ENCODE measurements at places on chromosomes 16 and 17.

DNA sequence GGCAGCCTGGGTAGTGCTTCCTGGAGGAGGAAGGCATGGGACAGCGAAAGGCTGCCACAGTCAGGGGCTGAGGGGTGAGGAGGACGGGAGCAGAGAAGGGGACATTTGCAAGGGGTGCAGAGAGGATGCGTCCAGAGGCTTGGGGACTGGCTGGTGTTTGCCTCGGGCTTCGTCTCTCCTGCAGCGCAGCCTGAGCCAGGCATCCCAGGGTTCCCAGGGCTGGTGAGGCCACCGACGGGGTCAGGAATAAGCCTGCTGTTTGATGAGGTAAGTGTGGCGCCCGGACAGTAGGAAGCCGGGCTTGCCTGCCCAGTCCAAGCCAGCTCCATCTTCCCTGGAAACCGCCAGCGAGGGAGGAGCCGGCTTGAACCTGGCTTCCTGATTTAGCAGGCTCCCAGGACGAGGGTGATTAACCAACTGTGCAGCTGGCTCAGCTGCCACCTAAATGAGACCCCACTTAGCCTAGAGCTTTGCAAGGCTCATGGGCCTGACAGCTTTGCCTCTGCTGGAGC, 47.8 kb downstream of the PITPNM3 start:
- no peak for DNase-seq

DNA sequence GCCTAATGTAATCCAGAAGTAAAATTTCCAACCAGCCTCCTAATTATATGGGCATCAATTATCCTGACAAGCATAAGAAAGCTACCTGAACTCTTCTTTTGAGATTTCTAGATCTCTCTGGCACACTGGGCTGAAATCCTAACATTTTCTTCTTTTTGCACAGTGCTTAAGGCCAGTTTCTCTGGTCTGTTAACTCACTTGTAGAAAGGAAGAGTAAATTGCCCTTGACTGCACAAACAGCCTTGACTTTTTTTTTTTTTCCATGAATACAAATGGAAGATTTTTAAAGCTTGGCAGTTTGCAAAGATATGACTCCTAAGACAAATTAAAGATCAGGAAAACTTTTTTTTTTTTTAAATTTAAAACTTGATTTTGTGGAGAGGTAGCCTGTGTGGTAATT, 291.2 kb upstream of the MON1B start:
- no peak for DNase-seq

- DNase-seq = no peak
These were observed at the start of gene WNT9B for GRCh38 chr17:46851029-46851741. Gene WNT9B, plus strand, starts transcription at chr17:46851583. Its CDS starts 56 bp downstream, at chr17:46851639.

- DNase-seq = no peak
These were observed 3.7 kb downstream of the KIF22 start for GRCh38 chr16:29794231-29794710.

GRCh38 chr17:16906680-16907079, 65.2 kb downstream of the TNFRSF13B start:
- no peak for DNase-seq

- no peak for DNase-seq
These were observed 24.9 kb downstream of the COPZ2 start for GRCh38 chr17:48012654-48013053.

GRCh38 chr17:73720187-73720834, 76.1 kb upstream of the SDK2 start:
- DNase-seq = no peak

GRCh38 chr17:78645421-78646295, 68.5 kb upstream of the DNAH17 start:
- peak; percentile 32 for DNase-seq

DNA sequence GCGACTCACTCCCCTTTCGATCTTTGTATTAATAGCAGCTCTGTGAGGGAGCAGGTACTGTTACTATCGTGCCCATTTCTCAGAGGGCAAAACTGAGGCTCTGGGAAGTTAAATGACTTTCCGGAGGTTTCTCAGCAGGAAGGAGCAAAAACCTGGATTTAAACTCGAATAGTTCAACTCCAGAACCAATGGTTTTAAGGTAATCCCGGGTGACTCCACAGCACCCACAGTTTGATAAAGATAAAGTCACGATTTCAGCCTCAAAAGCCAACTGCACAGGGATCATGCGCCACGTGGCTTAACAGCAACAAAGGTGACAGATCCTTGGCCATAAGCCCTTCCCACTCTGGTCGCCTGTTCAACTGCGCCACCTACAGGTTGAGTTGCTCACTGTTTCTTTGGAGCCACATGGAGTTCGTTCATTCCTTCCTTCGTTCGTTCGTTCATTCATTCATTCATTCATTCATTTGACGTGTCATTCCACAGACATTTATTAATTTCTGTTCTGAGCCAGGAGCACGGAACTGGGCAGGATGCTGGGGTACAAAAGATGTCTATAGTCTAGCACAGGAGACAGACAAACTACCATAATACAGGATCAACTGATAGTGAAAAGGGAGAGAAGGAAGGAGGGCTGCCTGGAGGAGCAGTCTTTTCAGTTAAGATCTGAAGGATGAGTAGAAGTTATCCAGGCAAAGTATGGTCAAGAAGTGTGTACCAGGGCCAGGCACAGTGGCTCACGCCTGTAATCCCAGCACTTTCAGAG, 134.8 kb downstream of the HS3ST2 start:
- DNase-seq = peak; percentile 67

DNA sequence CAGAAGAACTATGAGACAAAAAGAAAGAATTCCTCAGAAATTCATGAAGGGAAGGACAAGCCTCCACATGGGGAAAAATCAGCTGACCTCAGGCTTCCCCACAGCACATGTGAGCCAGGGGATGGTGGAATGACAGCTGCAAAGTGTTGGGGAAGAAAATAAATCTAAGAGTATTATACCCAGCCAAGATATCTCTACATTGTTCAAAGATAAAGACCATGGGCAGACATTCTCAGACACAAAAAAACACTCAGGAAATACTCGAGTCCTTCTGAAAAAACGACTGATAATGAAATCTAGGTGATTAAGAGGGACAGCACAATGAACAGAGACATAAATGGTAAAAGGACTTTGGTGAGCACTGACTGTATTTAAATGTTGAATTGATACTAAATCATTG, 3.9 kb downstream of the RAB40B start:
- DNase-seq = no peak

DNA sequence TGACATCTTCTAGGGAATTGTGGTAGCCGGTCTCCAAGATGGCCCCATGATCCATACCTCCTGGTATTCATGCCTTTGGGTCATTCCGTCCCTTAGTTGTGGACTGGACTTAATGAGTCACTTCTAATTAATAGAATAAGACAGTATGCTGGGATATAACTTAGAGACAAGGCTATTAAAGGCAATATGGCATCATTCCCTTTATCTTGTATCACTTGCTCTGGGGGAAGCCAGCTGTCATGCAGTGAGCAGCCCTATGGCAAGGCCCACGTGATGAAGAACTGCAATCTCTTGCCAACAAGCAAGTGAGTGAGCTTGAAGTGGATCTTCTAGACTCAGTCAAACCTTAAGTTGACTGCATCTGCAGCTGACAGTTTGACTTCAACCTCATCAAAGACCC, 97.8 kb upstream of the MED13 start:
- DNase-seq = no peak

- DNase-seq = no peak
These were observed 47.7 kb downstream of the CMIP start for GRCh38 chr16:81492311-81492761.

DNA sequence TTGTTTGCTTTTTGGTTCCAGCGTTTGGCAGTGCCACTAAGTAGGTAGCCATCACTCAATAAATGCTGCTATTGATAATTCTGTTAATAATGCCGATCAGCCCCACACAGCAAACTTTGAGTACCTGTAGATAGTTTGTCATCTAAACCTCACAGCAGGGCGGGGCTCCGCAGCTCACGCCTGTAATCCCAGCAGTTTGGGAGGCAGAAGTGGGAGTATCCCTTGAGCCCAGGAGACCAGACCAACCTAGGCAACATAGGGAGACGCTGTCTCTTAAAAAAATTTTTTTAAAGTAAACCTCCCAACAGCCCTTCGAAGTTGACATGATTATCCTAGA, 1.6 kb downstream of the BFAR start:
- DNase-seq = no peak

- DNase-seq = no peak
These were observed 4.9 kb upstream of the MYLK3 start for GRCh38 chr16:46753015-46753414.

DNA sequence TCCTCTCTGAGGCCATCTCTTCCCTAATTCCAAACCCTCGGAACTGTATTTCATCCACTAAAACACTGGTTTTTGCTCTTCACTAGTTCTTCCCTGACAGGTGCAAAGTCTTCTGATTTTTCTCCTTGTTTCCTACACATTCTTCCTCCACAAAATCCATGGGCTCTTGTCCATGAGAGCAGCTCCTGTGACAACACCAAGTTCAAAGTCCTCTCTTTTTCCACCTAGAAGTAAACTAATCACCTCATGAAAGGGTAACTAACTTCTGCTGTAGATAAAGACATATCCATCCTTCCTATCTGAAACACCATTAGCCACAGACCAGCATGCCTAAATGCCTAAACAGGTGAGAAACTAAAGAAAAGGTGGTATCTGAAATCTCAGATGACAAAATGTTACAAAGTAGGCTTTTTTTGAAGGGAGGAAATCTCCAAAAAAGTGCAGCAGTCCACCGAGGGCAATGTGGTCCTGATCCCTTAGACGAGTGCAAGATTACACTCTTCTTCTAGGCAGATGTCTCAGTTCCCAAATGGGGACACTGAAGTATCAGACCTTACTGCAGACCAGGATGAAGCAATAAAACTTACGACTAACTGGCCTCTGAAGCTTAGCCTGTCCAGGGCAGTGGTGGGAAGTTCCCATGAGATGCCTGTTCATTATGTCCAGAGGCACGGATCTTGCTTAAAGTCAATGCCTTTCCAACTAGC, 2.8 kb downstream of the PIP4K2B start:
- DNase-seq = no peak

DNA sequence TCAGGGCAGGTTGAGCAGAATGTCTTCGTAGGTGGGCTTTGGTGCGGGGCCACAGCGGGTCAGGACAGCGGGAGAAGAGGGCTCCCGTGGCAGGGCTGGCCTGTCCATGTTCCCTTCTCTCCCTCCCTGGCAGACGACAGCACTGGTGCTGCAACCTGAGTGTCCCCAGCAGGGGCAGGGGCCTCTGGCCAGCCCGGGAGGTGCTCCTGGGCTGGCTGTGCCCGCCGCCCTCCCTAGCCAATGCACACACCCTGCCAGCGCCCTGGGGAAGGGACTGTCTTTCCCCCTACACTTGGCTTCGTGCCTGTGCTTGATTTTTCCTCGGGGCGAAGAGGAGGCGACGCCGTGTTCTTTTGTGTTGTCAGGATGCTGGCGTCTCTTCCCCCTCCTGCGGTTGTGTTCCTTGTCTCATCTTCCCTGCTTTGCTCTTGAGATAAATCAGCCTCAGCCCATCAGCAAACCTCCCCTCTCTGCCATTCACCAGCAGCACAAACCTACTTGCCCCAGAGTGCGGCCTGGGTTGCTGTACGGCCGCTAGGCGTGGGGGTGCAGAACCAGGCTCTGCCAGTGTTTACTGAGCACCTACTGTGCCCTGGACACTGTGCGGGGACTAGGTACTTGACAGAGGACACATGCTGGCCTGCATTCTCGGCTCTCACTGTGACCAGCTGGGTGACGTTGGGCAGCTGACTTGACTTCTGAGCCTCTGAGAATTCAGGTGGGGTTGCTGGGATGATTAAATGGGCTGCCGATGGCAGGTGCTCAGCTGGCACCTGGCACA, 237.3 kb upstream of the CIBAR2 start:
- no peak for DNase-seq

DNA sequence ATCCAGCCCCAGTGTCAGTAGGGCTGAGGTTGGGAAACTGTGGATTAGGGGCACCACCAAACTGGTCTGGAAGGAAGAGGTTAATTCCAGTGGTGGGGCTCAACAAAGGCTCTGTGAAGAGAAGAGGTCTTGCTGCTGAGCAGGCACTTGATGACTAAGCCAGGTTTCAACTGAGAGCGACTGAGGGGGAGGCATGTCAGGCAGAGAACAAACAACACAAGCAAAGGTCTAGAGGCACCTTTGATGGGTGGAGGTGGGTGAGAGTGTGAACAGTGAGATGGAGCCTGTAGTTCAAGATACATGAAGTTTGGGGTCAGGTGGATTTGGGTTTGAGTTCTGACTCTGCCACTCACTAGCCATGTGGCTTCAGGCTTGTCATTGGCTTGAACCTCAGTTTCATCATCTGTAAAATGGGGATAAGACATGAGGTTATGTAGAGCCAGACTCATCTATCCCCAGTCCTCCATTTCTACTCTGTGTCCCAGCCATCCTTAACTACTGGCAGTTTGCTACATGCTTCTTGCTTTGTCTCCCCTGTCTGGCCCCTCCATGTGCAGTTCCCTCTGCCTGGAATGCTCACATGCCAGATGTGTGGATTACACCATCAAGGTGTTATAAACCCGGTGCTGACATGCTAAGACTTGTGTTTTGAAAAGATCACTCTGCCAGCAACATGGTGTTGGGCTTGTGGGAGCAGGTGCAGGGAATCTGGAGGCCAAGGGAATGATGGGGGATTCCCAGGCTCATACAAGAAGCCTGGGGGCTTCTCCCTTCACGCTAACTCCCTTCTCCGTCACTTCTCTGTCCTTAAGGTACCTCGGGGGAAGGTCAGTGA, 3.0 kb upstream of the RMI2 start:
- no peak for DNase-seq

GRCh38 chr17:63950940-63951907, 19.1 kb upstream of the CD79B start:
- DNase-seq = no peak

DNA sequence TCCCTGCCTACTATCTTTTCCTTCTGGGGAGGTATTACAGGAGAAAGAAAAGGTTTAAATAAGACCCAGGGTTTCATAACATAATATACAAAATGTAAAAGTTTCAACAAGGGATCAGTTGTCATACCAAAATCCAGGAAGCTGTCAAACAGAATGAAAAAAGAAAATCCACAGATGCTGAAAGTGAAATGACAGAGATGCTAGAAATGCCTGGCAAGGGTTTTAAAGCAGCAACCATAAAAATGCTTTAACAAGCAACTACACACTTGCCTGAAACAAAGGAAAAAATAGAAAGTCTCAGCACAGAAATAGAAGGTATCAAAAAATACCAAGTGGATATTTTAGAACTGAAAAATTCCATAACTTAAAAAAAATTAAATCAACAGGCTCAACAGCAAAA, 105.0 kb downstream of the C16orf78 start:
- no peak for DNase-seq

GRCh38 chr17:3974138-3974687, 10.0 kb upstream of the ATP2A3 start:
- no peak for DNase-seq

- DNase-seq = no peak
These were observed 9.7 kb upstream of the CCL2 start for GRCh38 chr17:34245351-34245905.

DNA sequence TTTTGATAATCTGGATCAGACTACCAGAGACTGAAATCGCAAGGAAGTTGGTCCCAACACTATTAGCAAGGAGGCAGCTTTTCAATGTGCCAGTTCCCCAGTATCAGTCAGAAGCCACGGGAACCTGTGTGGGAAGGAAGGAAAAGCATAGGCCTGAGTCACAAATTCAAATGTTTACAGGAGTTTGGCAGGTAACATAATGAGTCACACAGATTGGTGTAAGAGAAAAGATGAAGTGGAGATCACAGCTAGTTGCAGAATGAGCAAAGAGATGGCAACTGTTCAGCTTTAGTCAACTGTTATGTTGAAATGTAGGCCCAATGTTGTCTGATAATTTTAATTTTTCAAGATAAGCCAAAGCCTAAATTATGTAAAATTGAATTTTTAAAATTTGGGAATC, 28.1 kb upstream of the ITGA2B start:
- no peak for DNase-seq

Measured in stimulated activated CD4-positive, alpha-beta T cell treated with anti-CD3 and anti-CD28 coated beads, Interleukin-2, amount 100 ng/mL, for 48 hours (primary cell).